ENCODE measurements at places on chromosomes 16 and 17.
A peak's percentile ranks its signal among the peaks of the same experiment; 100 is the strongest.

DNA sequence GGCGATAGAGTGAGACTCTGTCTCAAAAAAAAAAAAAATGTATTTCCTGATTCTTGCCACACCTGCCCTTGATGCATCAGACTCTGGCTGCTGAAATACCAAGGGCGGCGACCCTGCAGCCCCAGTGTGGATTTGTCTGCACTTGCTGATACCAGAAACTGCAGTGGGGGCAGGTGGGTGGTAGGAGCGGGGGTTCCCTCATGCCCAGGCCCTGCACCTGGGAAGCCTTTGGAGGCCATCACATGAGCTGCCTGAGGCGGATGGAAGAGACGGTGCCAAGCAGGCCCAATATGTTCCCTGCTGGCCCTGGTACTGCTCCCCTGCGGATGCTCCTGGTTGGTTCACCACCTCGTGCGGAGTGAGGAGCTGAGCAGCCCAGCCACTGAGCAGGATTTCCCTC is 50.6 kb downstream of the MARF1 start:
- no peak for DNase-seq

DNA sequence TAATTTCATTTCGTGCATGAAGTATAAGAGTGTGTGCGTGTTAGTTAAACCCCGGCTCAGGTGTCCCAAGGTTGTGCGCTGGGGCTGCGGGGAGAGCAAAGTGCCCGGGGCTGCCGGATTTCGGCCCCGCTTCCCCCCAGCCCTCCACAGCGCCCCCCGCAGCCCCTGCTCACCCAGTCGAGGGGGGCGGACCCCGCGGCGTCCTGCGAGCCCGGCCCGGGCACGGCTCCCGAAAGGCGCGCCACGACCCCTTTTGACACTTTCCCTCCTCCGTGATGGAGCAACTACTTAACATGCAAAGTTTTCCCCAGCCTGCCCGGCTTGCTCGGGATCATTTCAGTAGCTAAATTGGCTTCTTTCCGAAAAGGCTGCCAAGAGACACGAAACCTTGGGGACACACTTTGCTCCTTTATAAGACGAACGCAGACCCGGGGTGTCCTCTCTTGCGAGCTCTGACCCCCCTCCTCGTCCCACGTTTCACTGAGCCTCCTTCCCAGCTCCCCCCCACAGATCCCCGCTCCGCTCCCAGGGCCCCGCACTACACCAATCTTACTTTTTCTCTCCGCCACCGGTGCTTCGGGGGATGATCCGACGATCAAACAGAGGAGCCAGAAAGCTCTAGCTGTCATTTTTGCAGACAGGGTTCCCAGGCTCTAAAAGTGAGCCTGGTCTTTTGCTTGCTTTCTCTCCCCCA is 552 bp downstream of the C17orf58 start:
- peak; percentile 34 for DNase-seq

DNA sequence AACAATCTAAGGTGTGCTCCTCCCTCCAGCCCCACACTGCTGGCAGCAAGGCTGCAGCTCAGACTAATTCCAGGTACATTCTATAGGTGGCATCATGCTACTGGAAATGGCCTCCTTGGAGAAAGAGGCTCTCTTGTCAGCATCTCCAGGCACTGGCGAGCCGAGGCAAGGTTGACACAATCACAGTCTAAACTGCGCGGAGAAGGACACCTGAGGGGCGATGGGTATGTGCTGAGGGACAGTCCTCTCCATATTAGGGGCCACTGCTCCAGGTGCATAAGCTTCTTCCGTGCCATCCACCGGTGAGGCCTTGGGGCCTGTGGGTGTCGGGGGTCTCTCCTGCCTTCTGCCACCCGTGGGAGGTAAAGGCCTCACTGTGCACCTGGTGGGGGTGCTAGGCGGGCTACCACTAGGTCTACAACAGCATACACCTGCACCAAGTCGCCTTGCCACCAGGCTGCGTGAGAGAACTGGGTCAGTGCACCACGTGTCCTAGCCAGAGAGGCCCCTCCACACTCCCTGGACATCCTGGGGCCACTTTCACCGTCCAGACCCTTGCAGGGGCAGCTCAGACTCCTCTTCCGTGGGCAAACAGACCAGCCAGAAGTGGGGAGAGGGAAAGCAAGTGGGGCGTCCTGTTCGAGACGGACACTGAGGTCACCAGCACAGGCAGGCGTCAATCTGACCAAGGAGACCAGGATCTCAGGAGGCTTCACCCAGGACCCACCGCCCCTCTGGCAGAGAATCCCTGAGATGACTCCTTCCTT is 12.1 kb upstream of the CBX8 start:
- peak; percentile 80 for DNase-seq

DNA sequence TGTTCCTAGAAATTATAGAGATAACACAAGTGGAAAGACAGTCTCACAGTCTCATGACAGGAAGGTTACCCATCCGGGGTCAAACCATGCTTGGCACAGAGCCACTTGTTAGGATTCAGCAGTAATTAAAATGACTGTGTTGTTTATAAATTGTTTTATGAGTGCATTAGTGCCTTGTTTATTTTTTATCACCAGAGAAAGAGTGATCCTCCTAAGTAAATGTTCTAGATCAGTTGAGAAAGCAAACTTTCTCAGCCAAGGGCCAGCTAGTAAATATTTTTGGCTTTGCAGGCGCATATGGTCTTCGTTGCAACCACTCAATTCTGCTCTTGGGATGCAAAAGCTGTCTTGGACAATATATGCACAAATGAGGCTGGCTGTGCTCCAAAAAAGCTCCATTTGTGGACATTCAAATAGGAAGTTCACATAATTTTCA is 253.9 kb upstream of the CACNG5 start:
- no peak for DNase-seq

GRCh38 chr17:1055751-1056645 is 59.1 kb downstream of the TIMM22 start:
- peak; percentile 37 for DNase-seq

- no peak for DNase-seq
Observed at GRCh38 chr16:68526143-68526781, 12.8 kb upstream of the ZFP90 start.

- no peak for DNase-seq
Observed at GRCh38 chr17:10035885-10036284, 130.8 kb upstream of the RCVRN start.

DNA sequence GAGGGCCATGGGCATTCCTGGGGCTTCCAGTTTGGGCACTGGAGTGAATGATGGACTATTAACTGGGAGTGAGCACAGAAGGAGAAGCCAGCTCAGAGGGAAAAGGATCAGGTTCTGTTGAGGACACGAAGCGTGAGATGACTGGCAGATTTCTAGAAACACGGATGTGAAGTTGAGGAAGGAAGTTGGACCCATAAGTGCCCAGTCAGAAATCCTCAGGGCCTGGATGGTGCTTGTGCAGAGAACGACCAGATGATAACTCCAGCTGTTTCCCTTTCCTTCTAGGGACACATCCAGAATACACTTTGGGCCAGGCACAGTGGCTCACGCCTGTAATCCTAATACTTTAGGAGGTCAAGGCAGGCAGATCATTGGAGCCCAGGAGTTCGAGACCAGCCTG is 23.3 kb upstream of the ANKRD40CL start:
- no peak for DNase-seq

DNA sequence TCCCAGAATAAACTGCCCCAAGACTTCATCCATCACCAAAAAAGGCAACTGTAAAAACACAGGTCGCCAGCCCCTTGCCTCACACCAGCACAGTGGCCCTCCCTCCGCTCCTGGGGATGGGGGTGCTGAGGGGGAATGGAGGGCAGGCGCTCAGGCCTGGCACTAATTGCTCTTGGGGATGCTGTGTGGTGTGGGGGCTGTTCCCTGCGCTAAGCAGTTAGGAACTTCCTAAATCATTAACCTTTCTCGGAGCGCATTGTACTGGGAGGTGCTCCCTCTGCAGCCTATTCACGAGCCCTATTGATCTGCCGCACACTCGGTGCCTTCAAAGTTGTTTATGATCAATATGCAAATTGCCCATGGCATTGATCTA is 199.9 kb downstream of the ZFHX3 start:
- DNase-seq = no peak

Measured in PC-3 (cell line).